ENCODE measurements at places on chromosomes 3 and 15.

DNA sequence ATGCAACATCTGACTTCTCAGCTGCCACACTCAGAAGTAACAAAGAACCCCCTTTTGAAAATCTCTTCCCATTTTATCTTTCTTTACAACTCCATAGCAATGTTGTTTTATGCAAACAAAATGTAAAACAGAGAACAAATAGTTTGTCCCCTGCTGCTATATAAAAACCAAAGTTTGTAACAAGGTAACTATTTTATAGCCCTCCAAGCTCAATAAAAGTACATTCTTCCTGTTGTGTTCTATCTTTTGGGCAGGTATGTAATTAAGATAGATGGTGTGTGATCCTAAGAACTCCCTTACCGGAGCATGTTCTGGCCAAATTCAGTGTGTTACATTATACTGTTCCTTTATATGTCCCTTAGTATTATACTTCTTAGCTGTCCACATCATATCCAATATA is 12.6 kb upstream of the CGNL1 start:
- DNase-seq = no peak

DNA sequence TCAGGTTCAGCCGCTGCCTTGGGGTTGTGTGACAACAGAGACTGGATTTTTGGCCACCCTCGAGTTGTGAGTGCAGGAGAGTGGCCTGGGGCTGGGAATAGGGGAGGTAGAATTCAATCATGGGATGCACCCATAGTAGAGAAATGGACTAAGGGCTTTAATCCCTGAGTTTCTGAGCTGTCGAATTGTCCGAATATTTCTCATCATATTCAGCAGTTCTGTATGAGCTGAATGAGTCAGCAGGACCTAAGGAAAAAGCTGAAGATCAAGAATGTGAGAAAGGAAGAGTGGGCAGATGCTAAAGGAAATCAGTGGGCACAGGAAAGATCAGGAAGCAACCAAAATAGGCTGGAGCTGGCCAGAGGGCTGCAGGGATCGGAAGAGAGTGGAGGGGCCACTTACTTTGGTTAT is 44.4 kb upstream of the SACM1L start:
- no peak for DNase-seq

GRCh38 chr3:39141171-39141995 is 12.0 kb downstream of the CSRNP1 start:
- DNase-seq = peak; percentile 50

GRCh38 chr15:33234020-33234461 is 39.5 kb upstream of the FMN1 start:
- peak; percentile 43 for DNase-seq

DNA sequence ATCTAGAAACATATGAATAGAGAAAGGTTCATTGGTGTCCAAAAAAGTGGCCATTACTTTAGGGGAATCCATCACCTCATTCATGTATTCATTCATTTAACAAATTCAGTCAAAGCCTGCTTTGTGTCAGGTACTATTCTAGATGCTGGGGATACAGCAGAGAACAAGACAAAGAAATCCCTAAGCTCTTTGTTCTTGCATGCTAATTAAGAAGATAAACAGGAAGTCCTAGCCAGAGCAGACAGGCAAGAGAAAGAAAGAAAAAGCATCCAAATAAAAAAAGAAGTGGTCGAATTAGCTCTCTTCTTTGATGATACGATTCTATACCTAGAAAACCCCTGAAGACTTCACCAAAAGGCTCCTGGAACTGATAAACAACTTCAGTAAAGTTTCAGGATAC is 12.4 kb upstream of the ZMAT3 start:
- DNase-seq = no peak

DNA sequence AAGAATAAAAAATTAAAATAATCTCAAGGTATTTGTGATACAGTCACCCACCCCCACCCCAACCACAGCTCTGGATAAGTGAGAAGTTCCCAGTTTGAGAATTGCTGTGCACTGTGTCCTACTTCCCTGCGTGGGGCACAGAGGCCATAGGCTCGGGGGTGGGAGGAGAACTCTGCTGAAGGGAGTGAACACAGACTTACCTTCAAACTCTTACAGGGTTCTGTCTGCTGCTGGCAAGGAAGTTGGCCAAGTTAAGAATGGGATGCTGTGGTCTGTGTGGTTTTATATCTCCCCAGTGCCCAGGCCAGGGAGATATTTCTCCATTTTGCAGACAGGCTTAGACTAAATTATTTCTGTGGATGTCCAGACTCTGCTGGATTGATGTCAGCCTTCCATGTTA is 37.6 kb downstream of the SPTSSB start:
- DNase-seq = no peak

DNA sequence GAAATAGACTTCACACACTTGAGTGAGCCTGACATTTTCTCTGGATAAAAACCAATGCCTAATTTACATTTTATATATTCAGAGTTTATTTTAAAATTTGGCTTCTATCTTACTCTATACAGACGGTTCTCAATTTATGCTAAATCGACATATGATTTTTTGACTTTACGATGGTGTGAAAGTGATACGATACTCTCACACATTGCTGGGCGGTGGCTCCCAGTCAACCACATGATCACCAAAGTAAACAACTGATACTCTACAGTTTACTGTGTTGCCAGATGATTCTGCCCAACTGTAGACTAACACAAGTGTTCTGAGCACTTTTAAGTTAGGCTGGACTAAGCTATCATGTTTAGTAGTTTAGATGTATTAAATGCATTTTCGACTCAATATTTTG is 25.1 kb upstream of the GADL1 start:
- no peak for DNase-seq

DNA sequence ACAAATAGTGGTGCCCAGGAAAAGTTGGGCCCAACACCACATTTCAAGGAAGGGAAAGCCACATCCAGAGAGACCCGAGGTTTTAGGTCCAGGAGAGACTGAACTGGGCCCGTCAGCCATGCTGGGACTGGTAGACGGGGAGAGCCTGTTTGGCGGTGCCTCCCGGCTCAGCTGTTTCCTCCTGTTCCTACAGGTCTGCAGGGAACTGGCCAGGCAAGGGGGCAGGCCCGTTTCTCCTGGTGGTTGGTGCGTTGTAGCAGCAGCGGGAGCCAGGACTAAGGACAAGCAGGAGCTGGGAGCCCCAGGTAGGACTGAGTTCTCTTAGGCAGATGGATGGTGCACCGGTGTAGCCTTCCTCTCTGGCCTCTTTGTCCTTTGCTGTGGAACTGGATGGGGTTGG is 3.9 kb downstream of the PRKCD start:
- no peak for DNase-seq

GRCh38 chr3:67564008-67564407 is 90.4 kb downstream of the SUCLG2 start:
- no peak for DNase-seq

- no peak for DNase-seq
Observed at GRCh38 chr3:155554777-155555451, 190.0 kb downstream of the PLCH1 start.

- DNase-seq = no peak
Observed at GRCh38 chr15:28269097-28269496, 52.9 kb downstream of the HERC2 start.

DNA sequence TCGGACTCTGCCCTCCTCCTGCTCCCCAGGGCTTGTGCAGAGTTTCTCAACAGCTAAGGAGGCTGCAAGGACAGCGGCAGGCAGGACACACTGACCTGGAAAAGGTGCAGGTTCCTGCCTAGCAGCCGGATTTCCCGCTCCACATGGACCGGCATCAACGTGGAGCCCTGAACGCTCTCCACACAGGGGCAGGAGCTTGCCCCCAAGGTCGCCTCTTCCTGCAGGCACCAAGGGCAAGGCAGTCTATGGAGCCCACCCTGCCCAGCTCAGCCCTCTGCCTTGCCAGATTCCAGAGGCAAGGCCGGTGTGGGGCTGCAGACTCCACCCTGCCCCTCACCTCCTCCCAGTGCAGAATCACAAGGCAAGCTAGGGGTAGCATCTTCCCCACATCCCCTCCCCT is 10.7 kb downstream of the PLXNB1 start:
- no peak for DNase-seq

DNA sequence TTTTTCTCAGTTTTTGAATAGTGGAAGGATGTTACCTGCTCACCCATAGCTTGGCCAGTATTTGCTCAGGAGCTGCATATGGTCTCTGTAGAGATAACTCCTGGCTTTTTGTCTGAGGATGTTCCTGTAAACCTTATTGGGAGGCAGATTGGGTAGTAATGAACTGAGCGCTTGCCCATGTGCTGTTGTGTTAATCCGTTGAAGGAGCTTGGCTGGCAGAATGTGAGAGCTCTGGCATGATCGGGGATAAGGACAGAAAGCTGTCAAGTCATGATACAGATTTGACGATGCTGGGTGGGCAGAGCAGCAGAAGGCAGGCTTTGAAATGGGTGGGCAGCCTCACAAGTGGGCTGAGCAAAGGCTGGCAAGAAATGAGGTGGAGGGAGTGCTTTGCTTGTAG is 27.4 kb downstream of the SH3GL3 start:
- no peak for DNase-seq

DNA sequence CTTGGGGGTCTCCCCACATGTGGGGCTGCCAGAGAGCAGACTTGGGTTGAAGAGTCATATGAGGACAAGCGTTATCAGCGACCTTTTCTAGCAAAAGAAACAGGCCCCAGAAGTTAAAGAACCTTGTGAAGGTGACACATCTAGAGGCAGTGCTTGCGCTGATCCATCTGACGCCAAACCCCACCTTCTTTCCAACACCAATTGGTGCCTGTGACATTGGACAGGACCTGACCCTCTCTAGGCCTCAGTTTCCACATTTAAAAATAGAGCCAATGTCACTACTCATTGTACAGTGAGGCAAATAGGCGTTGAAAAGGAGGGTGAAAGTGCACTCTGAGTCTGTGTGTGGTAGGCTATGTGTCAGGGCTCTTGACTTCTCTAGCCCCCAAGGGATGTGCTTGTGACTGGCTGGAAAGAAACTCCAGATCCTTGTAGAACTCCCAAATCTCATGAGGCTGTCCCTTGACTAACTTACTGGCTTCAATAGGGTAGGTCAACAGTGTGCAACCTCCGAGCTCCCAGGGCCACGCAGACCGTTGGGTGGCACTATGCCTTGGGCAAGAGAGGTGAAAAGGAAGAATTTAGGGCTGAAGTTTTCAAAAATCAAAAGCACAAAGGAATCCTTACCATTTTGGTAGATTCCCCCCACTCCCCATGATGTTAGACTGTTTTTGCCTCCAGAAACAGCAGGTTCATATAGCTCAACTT is 666 bp upstream of the FAM219B start:
- DNase-seq = no peak

DNA sequence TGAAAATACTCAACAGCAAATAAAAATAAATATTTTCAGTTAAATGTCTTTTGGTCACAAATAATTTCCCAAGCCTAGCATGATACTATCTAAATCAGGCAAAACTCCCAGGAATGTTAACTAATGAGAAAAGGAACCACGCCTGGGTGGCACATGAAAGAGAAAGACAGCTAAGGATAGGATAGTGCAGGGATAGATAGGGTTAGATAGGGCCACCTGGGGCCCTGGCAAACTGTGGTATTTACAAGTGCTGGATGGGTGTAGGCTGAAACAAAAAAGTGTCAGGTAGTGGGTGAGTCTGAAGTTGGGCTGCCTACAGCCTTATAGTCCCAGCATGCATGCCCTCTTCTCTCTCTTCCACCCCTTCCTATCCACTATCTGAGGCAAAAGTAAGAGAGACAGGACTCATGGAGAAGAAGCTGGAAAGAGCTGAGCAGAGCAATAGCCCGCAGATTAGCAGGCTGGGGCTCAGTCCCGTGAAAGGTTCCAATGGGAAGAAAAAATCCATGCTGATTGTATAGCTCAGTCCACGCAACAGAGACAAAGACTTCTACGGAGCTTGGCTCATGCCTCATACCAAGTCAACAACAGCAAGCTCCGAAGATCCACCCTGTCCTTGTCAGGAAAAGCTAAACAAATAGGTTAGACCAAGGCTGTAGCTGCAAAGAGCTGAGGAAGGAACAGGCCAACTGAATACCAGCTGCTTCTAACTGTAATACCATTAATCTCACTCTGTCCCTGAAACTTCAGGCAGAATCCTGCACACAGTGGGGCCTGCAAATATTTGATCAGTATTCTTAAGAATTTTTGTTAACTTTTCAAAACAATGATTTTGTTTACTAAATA is 342.1 kb upstream of the ATP11B start:
- DNase-seq = no peak

- DNase-seq = no peak
Observed at GRCh38 chr3:46369675-46370132, 1.0 kb upstream of the CCR5 start.

All from SK-N-SH (cell line).